ENCODE measurements at places on chromosomes 6 and 20.

DNA sequence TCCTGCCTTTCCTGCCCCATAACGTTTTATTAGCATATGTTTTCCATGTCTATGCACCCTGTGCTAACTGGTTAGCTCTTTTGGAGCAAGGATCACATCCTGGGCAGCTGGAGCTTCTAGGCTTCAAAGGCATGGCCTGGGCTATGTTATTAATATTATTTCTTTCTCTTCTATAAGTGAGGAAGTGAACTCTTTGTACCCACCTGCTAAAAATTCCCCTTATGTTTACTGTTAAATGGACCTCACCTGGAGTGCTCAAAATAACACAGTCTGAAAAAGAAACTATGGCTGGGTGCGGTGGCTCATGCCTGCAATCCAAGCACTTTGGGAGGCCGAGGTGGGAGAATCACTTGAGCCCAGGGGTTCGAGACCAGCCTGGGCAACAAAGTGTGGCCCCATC, 97.8 kb downstream of the TNFAIP3 start:
- DNase-seq, result no peak

DNA sequence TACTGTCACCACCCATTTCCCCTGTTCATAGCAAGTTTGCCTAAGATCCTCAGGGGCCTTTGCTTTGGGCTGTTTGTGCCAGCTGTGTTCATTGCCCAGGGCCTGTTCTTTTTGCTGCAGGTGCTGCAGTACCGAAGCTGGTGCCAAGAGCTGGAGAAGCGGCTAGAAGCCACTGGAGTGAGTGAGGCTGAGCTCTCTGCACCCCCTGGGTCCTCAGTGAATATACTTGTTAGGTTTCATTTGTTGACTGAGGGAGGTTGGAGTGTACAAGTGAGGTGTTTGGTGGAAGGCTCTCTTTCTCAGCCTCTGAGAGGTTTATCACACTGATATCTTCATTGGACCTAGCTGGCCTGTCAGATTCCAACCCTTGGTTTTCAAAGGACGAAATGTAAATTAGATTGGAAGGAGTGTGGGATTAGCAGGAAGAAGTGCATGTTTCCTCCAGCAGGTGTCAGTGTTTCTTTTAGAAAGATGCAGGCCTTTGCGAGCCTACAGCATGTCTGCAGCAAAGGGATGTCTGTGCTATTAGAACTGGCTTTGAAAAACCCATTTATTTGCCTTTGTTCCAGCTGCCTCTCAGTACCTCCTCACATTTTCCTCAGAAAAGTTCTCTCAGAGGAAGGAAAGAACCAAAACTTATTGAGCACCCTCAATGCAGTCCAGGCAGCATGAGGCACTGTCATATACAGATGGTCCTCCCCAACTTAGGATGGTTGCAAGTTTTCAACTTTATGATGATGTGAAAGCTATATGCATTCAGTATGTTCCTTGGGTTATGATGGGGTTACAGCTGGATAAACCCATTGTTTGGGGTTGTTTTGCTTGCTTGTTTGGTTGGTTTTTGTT, 8.3 kb downstream of the CEP250 start:
- DNase-seq, result peak; percentile 17

- DNase-seq, result no peak
These were observed 10.8 kb downstream of the KIAA1755 start for GRCh38 chr20:38249536-38250310.

- peak; percentile 69 for DNase-seq
These were observed 558 bp downstream of the XKR7 start for GRCh38 chr20:31968291-31969126.

DNA sequence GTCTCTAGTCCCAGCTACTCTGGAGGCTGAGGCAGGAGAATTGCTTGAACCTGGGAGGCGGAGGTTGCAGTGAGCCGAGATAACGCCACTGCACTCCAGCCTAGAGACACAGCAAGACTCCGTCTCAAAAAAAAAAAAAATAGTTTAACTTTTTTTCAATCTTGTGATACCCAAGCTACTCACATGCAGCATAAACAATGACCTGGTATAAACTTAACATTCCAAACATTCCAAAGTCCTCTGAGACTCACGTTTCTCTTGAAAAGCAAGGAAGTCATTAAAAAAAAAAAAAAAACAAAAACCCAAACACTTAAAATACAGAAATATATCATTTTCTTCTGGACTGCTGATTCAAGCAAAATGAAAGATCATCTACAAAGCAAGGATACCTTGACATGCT, 14.3 kb downstream of the CRNKL1 start:
- no peak for DNase-seq

- DNase-seq, result no peak
These were observed 1111.4 kb upstream of the CITED2 start for GRCh38 chr6:140485740-140486449.

DNA sequence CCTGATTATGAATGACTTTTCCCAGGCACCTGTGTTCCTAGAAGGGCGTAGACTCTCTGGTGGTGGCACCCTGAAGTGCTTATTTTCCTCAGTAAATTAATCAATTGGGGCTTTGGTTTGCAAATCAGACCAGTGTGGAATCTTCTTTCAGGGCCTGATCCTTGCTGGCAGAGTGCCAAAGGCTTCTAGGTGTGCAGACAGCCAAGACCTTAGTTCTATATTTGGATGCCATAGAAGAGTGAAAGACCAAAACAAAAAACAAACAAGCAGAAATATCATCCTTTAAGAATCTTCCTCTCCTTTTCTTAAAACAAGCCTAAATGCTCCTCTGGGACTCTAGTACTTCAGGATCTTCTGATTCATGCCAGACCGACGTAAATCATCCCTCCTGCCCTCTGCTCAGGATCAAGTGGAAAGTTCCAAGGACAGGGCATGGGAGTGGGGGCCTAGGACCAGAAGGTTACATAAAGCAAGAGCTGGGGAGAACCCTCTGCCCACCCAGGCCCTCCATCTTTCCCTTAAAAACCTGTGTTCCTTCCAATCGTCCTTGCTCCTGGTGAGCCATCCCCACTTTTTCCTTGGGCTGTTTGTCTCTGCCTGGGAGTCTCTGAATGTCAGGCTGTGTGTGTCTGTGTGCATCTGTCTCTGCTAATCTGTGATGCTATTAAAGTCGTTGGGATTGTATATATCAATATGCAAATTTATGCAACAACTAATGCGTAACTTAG, 70.5 kb upstream of the MYLIP start:
- no peak for DNase-seq

GRCh38 chr20:36043441-36043840, 75.1 kb downstream of the CNBD2 start:
- DNase-seq, result no peak

DNA sequence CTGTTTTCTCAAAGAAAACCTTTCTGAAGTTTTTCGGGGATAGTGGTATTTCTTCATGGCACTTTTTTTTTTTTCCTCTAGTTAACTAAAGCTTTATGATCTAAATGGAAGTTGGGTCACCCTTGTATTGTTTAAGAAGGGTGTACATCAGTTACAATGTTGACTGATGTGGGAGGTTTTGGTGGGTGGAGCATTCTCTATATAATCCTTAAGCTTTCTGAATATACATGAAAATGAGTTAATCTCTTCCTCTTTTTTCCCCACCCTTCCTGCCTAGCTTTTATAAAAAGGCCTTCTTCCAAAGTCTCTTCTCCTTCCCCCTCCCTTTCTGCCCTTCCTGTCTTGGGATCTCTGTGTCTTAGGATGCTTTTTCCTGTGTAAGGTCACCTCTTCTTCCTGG, 47.2 kb downstream of the DHX35 start:
- DNase-seq, result no peak

DNA sequence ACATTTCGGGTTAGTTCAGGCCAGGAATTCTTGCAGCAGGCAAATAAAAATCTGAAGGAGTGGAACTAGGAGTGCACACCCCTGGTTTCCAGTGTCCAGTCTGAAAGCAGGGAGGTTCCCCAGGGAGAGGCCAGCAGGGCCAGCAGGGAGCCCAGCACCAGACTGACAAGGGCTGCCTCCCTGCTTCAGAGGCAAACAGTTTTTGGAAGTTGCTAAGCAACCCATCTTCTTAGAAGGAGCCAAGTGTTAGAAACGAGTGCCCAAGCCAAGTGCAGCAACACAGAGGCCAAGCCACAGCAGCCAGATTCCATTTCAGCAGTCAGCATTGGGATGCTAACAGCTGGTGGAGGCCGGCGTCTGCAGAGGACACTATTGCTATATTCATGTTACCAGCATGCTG, 179.1 kb downstream of the SYNDIG1 start:
- no peak for DNase-seq

GRCh38 chr6:35024551-35025054, 116.5 kb downstream of the TCP11 start:
- DNase-seq, result no peak

DNA sequence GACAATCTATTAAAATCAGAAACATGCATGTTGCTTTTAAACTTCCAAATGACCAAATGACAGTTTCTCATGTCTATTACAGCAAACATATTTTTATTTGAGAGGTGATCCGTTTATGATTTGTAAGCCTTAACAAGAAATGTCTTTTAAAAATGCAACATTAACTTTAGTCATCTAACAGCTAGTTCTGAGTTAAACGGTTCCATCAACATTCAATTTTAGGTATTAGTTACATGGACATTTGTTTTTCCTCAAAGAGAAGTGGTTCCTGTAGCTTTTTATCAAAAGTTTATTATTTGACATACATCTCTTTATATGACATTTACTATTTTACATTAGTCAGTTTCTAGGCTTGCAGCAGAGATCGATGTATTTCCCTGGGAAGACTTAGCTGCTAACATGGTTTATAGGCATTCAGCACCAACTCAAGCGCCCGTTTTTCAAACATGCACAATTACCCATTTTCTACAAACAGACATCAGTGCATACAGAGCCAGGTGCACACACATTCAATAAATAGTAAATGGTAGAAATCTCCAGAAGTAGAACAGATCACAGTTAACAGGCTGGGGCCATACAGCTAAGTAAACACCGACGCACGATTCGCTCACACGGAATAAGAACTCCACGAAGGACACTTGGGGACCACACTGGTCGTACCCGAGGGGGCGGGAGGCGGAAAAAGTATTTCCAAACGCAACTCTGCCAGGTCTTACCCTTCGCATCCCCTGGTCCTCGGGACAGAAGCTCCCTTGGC, 882 bp downstream of the CNR1 start:
- DNase-seq, result no peak

DNA sequence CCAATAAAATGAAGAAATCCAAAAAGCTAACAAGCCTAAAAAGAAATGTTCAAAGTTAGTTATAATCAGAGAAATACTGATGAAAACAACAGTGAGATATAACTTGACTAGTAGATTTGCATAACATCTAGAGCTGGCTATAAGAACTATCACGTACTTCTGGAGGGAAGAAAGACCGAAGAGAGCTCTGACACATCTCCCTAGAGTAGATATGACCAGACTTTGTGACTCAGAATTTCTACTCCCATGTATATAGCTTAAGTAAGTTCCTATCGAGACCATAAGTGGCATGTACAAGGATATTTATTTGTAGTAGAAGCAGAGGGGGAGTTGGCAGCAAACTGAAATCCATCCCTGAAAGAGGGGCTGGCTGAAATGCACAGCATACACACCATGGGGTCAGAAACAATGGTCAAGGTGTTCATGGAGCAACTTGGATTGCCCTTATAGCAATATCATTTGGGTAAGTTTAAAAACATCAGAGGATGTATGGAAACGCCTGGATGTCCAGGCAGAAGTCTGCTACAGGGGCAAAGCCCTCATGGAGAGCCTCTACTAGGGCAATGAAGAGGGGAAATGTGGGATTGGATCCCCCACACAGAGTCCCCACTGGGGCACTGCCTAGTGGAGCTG, 25.6 kb upstream of the IL17A start:
- DNase-seq, result no peak

DNA sequence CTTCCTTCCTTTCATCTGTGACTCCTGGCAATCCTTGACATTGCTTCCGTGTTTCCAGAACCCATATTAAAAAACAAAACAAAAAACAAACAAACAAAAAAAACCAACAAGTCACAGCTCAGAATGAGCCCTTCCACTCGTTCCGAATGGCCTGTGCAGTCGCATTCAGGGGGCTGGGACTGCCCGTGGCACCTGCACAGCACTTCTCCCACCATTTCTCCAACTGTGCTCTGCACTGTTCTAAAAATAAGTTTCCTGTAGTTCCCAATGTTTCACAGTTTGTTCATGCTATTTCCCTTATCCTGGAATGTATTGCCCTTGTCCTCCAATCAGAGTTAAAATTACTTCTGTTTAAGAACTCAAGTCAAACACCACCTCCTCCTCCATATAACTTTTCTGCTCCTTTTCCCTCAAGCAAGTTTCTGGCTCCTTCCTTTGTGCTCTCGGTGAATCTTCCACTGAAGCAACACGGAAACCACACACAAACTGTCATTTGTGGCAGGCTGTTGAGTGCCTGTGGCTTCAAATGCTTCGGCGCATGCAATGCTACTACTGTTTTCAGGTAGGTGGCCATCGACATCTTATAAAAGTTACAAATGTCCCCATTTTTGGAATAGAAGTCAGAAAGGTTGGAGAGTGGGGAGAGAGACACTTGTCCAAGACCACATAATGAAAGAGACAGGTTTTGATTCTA, 57.7 kb downstream of the PDE10A start:
- DNase-seq, result no peak

DNA sequence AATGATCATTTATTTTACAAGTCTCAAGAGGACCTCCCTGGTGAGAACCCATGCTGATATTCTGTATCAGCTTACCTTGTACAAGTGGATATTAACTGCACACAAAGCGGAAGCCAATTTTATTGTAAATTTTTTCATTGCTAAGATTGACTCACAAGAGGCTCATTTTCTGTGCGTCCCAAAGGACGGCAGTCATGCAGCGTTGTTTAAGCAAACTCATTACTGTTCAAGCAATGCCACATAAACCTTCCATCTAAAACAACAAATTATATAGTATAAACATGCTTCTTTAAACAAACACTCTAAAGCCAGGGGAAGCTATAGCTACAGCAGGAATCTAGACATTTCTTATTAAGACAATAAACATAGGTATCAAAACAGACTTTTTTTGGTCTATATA, 575.3 kb downstream of the FRK start:
- no peak for DNase-seq

DNA sequence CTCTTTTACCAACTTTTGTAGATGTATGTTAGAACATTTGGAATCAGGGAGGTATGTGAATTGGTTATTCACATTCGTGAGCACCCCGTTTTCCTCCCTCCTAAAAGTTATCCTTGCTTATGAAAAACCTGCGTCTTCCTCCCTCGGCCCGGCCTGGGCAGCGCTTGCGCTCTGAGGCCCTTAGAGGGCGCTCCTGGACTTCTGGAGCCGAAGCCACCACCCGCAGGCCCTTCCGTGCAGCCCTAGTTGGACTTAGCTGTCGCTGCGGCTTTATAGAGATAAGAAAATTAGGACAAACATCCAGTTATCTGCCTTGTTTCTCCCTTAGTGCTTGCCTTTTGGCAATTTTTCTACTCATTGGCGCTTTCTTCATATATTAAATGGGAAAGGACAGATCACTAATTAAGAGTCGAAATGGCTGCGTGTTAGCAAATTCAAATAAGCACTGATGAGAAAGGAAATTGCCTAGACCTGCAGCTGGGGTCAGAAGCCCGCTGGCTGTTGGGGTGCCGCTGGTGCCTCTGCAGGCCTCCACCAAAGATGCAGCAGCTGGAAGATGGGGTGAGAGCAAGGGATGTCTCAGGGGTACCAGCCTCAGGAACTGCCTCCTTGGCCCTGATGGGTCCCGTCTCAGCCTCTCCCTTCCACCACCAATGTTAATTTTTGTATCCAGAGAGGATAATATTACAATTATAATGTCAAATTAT, 5.2 kb downstream of the FNDC1 start:
- peak; percentile 59 for DNase-seq

Data from activated CD4-positive, alpha-beta T cell treated with anti-CD3 and anti-CD28 coated beads for 24 hours (primary cell).